ENCODE measurements at places on chromosomes 4 and X.

DNA sequence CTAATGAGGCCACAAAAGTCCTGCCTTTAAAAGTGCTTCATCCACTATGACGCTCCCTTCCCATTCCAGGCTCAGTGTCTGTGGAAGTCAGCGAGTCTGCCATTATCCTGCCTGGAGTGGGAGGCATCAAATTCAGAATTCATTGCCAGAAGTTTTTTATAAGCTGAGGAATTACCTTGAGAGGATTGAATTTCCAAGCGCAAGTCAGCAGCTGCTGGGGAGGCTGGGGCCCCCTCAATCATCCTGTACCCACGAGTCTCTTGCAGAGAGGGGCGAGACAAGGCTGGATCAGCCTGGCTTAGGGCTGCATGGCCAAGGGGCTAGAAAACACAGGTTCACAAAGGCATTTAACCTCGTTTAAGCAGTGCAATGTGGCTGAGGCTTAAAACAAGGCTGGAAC is 170.5 kb upstream of the NOCT start:
- no peak for DNase-seq

DNA sequence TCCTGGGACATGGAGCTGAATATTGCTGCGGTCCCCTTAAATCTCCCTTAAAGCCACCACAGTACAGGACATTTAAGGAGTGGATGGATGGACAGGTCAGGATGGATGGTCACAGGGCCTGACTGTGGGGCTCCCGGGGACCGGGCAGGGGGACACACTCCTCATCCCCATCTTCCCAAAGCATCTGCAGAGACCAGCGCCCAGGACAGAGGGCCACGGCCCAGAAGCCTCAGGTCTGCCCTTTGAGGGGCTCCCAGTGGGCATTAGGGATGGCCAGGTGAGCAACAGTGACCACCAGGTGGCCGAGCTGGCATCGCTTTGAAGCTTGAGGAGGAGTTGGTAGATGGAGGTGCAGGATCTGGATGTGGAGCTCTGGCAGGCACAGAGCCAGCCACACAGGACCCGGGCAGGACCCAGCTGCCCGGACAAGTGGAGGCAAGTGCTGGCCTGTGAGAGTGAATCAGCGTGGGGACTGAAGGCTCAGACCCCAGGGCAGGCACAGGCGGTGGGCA is 51.4 kb downstream of the ABLIM2 start:
- no peak for DNase-seq

DNA sequence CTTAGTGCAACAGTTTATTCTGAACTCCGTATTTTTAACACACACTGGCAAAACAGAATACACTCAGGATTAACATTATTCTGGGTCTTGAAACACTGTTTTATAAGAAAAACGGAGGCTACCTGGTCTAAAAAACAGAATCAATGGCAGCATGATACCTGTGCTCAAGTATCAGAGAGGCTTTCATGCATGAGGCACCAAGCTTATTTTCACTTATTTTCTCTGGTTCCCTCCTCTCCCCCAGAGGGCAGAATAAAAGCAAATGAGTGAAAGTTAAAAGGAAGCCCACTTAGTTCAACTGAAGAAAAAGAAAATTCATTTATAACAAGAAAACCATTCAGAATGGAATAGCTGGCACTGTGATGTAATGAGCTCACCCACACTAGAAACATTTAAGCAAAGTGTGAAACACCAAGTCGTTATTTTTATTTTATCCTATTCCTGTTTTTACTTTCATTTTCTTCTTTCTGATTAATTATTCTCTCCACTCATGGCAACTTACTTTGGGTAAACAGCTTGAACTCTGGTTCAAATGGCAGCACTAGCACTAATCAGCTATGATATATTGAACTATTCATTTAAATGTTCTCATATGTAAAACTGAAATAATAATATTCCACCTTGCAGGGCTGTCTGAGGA is 211.8 kb downstream of the PPP3CA start:
- DNase-seq: no peak

DNA sequence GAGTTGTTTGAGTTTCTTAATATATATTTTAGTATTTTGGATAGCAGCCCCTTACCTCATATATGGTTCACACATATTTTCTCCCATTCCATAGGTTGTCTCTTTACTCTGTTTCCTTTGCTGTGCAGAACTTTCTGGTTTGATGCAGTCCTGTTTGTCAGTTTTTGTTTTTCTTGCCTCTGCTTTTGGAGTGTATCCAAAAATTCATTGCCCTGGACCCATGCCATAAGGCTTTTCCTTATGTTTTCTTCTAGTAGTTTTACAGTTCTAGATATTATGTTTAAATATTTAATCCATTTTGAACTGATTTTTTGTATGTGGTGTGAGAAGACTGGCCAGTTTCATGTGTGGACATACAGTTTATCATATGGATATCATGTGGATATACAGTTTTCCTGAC is 58.5 kb upstream of the NUDT6 start:
- peak; percentile 35 for DNase-seq

DNA sequence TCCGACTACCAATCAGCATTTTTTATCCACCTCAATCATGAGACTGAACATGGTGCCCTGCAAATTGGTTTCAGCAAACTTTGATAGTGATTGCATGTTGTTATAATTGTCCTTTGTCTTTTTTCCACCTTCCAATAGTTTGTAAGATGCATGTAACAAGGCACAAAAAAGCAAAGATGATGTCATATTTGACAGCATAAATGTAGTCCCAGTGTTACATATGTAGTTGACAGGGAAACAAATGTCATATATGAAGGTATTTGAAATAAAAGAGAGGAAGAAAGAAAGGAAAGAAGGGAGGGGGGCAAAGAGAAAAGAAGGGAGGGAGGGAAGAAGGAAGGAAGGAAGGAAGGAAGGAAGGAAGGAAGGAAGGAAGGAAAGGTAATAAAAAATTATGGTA is 441.7 kb upstream of the CPEB2 start:
- no peak for DNase-seq

GRCh38 chr4:77072195-77072753 is 3.5 kb downstream of the CCNI start:
- DNase-seq: no peak

All from fibroblast of pulmonary artery (primary cell).